ENCODE measurements at places on chromosomes 13 and 19.
A peak's percentile ranks its signal among the peaks of the same experiment; 100 is the strongest.

- peak; percentile 40 for DNase-seq
Measured at GRCh38 chr19:11699931-11700794, 38.6 kb downstream of the ZNF823 start.

- DNase-seq = peak; percentile 71
Measured at GRCh38 chr19:31110336-31110735, 238.9 kb downstream of the TSHZ3 start.

DNA sequence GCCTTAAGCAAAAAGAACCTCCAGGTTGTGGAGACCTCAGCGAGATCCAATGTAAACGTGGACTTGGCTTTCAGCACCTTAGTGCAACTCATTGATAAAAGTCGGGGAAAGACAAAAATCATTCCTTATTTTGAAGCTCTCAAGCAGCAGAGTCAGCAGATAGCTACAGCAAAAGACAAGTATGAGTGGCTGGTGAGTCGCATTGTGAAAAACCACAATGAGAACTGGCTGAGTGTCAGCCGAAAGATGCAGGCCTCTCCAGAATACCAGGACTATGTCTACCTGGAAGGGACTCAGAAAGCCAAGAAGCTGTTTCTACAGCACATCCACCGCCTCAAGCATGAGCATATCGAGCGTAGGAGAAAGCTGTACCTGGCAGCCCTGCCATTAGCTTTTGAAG is 58.5 kb downstream of the ARHGAP35 start:
- no peak for DNase-seq

DNA sequence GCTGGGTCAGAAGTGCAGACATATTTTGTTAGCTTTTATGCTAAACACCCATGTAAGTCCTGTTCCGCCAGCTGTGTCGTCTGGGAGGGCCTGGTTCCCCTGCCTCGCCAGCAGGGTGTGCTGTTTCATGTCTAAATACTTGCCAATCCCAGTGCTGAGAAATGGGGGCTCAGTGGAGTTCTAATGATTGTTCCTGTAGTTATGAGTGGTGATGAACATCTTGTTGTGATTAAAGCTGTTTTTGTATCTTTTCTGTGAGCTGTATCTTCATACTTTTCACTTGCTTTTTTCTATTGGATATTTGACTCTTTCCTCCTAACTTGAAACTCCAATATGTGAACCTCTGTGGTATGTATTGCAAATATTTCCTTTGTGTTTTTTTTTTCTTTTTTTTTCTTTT is 32.7 kb downstream of the KDM4B start:
- peak; percentile 63 for DNase-seq
